ENCODE measurements at places on chromosomes 1 and 21. TPM values are rescaled to one million over a fixed set of nuclear protein-coding genes. Genes with fewer than 3 reads are reported as not detected.

The FAM43B gene
- total RNA-seq = not detected

GRCh38 chr1:20654104-20654690 is 7.0 kb downstream of the DDOST start:
- no peak for DNase-seq

The C8B gene
- not detected for total RNA-seq

DNA sequence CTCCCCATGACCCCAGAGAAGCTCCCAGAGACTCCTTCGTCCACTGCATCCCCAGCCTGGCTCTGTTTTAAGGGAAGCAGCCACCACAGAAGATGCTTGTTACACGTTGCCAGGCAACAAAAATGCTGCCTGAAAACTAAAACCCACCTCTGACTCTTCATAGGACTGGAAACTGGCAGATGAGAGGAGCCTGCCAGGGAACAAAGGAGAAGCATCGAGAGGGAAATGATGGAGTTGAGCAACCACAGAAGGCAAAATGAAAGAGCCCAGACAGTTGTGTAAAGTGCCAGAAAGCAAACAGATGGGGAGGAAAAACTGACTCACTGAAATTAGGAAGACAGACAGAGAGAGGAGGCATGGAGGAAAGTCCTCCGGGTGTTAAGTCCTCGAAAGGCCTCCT is 118.4 kb downstream of the KCNN3 start:
- no peak for DNase-seq
